ENCODE measurements at places on chromosomes 2 and 18.

GRCh38 chr18:8287196-8287885 is 321.9 kb upstream of the RAB12 start:
- DNase-seq, result no peak

DNA sequence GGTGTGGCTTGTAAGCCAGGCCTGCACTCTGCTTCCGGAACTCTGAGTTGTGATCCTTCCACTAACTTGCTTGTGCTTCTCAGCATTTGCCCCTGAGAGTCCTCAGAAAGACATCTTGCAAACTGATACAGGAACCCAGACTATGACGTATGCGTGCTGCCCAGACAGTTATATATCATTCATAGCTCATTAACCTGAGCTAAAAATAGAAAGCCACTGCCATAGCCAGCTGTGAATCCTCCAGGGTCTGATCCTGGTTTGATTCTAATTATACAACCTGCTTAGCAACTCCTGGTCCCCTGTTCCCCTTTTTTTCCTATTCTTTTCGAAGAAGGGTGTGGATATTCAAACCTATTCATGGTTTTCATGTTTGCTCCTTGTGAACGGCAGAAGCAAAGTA is 63.7 kb downstream of the MARCHF4 start:
- no peak for DNase-seq

GRCh38 chr2:28276807-28277206 is 115.9 kb upstream of the FOSL2 start:
- no peak for DNase-seq

DNA sequence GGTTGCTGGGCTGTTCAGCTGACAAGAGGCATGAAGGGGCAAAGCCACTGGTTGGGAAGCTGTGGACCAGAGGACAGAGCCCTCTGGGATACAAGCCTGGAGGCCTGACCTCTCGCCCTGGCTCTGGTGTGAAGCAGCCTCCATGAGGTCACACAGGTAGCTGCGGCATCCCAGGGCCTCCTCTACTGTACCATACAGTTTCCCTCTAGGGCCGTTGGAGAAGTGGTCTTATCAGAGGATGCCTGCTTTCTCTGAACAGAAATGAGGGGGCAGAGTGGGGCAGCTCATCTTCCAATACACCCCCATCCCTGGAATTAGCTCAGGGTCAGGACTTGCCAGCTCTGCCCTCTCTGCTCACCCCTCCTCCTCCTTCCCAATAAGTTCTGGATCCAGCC is 135.1 kb upstream of the SMAD2 start:
- no peak for DNase-seq

DNA sequence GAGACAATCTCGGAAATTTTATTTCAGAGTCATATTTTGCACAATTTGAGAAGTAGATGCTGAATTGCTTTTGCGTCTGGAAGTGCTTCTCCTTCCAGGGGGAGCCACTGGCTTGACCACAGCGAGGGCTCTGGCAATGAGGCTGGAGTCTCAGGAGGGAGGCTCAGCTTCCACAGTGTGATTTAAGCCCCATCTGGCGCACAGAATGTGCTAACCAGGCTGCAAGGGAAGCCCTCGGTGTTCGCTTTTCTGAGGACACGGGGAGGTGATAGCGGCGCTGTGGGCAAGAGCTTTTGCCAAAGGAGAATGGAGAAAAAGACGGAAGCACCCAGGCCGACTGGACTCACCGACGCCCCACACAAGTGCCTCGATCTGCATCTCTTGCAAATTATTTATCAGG is 52.4 kb downstream of the ADI1 start:
- no peak for DNase-seq

DNA sequence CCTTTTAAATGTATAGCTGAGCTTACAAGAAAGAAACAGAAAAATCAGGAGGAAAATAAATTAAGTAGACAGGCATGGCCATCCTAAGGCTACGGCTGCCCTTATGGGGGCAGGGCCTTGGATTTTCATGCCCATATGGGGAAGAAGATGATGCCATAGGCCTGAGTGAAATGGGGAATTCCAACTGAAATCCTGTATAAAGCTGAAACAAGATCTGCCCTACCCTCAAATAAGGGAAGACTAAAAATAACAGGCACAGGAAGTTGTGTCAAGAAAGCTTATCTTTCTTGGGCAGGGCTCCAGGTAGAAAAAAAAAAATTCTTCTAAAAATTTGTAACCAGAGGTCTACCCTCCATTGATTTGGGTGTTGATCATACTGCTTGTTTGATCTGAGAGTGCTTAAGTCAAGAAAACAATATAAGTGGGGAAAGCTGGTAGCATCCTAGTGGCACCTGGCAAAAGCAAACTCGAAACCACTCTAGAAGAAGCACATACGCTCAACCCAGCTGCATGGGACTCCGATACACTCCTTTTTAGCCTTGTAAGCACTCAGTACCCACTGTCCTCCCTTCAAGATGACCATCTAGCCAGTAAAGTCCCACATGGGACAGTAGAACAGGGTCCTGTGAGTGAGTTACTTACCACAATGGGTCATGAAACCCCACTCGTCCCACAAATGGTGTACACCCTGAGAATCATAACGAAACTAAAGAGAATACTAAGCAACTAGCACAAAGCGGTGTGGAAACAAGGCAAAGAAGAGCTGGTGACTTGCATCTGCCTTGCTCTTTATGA is 22.3 kb downstream of the DNAH7 start:
- DNase-seq, result no peak

- no peak for DNase-seq
These were observed 17.6 kb upstream of the TMEM247 start for GRCh38 chr2:46461709-46462171.

GRCh38 chr2:180985771-180986395 is 5.5 kb downstream of the UBE2E3 start:
- DNase-seq, result no peak

DNA sequence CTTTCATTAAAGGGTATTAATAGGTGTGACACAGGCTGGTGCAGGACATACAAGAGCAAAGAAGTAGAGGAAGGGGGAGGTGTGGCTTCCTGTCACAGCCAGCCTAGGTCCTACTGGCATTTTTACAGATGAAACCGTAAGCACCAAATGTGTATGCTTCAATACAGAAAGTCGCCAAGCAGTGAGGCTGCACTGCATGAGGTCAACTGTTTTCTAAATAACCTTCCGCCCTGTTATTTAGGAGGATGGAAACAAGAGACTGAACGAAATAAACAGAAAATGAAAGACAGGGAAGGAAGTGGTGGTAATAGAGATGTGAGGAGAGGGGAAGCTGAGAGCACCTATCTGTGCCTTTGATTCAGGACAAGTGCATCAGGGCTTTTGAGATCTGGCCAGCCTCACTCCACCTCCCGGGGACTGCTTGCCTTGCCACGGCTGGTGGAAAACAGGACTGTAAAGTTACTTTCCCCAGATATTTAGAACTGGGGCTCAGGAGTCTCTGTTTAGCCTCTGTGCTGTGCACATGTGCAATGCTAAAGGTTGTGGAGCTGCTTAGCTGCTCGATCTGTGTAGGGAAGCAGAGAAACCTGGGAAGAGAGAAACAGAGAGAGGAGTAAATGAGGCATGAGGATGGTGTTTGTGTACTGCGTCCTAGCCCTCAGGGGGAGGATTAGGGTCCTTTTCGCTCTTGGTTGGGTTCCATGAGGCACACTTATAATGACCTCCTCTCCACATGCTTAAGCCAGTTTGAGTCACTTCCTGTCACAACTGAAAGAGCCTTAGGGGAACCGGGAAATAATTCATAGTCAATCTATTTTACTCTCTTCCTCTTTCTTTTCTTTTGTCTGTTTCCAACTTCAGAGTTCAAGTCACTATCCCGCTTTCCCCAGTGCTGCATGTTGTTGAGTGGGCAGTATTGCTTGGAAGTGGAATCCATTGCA is 62.3 kb upstream of the BOD1L2 start:
- DNase-seq, result no peak

DNA sequence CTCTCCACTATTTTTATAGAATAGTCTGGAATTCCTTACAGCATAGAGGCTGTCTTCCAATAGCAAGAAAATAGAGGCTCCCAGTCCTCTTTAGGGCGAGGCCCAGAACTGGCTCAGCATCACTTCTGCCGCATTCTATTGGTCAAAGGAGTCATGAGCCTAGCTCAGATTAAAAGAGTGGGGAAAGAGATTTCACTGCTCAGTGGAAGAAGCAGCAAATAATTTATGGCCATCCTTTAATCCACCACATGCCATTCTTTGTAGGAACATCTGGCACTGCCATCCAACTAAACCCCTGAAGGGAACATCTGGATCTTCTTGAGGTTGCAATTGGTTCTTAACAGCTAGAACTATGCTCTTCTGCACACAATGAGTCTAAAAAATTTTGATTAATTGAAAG is 43.4 kb upstream of the NEUROD1 start:
- DNase-seq, result no peak

DNA sequence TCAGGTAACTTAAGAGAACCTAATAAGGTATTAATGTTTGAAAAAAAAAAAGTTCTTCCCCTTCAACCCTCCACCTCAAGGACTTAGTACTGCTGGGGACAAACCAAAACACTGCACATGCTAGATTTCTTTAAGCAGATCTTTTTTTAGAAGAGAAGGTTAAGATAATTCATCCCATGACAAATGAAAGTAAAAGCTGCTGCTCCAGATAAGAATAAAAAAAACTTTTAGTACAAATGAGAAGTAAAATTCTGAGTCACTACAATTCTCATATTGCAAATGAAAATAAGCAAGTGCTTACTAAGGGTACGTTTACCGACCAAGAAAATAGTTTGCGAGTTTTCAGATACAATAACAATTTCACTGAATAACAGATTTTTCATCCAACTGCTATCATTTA is 8.9 kb downstream of the STAM2 start:
- no peak for DNase-seq

DNA sequence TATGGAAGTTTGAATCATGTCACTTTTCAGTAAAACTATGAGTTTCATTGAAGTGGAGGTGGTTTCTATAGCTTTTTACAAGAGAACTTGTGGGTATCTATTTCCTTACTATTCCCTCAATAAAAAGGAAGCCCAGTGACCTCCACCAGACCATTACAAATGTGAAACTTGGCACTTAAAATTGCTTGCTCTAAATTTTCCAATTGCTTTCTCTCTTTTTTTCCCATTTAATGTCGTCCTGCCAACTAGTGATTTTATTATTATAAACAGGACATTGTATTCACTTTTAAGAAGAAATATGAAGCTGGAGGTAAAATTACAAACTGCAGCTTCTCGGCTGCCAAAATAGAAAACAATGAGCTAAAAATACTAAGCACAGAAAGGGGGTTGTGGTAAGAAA is 208.2 kb upstream of the ALPP start:
- DNase-seq, result no peak

- DNase-seq, result no peak
These were observed 109.9 kb downstream of the TGFA start for GRCh38 chr2:70443726-70444125.

DNA sequence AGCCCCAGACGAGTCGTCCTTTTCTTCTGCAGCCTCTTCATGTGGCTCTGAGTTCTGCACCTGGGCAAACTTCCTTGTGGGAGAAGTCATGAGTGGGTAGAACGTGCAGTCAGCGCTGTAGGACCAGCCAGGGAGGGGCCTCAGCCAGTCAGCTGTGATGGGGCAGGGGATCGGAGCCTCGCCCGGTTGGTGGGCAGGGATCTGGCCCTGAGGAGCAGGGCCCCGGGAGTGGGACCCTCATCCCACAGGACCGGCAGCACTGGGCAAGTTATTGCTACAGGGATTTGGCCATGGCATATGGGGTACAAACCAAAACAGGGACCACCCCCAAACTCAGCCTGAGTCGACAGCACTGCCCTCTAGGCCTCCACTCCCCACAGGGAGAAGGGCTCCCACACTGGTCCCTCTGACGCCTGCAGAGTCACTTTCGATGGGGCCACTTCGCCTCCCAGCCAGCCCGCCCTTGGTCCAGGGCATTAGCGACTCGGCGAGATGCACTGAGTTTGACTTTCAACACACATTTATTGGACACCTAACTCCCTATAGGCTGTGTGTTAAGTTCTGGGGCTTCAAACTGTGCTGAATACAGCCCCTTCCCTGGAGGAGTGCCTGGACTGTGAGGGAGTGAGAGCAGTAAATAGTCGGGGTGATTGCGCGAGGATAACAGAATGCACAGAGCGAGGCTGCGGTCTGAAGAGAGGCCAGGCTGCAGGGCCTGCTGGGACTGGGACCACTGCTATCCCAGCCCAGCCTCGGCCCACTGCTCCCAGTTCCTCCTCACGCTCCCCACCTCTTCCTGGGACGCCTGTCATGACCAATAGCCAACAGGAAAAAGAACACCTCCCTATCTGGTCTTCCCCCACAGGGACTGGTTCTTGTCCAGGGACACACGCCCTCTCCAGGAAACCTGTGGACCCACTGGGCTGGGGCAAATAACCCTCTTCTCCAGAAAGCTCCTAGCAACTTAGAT is 55.9 kb downstream of the SDC1 start:
- DNase-seq, result no peak

Measured in GM04503 (cell line).